ENCODE measurements at places on chromosomes 12 and 14. TPM values are rescaled to one million over a fixed set of nuclear protein-coding genes. Genes with fewer than 3 reads are reported as not detected.

GRCh38 chr12:115118177-115118724, 434.3 kb upstream of the TBX3 start:
- no peak for DNase-seq
- no peak overlapping the region for H3K4me3 ChIP-seq
- H3K27me3 ChIP-seq = no peaks in the 10 kb centered on the region
- H3K36me3 ChIP-seq = no peaks in the 10 kb centered on the region

DNA sequence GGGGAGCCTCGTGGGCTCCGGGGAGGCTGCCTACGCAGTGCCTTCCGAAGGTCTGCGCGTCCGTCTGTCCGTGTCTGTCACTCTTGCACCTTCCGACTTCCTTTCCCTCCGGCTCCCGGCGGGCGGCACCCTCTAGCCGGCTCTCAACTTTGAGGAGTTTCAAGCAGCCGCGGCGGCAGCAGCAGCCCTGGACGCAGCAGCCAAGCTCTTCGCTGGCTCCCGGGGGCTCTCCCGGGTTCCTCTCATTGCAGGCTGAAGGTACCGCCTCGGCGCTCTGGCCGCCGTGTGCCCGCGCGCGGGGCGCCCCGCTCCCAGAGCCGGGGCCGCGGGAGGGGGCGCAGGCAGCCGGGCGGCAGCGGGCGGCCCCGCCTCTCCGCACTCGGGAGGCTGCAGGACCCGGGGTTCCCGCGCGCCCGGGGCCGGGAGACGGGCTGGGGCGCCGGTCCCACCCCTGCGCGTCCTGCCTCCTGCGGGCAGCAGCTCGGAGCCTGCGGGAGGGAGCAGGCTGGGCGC, at the start of the genes AMIGO2 and PCED1B:
TSS of gene AMIGO2 (minus strand) at position 492 of the 513 bp plus-strand sequence. CDS start 957 bp downstream, outside the sequence.
TSS of gene PCED1B (plus strand) at position 154 of the 513 bp plus-strand sequence. CDS start 155,443 bp downstream, outside the sequence.
- peak; percentile 77 for DNase-seq
- H3K27me3 ChIP-seq = peaks cover 12% of the 10 kb centered on the region
- no peaks in the 10 kb centered on the region for H3K36me3 ChIP-seq
- peaks cover 48% of the 10 kb centered on the region for H3K4me1 ChIP-seq
- H3K4me3 ChIP-seq = peak within 1 kb of the TSS; percentile 62
- H3K27ac ChIP-seq = peak within 1 kb of the TSS; percentile 88

GRCh38 chr12:117440384-117440783, 79.0 kb upstream of the NOS1 start:
- H3K4me3 ChIP-seq = no peak overlapping the region
- H3K27ac ChIP-seq = no peak overlapping the region
- DNase-seq = no peak
- H3K27me3 ChIP-seq = no peaks in the 10 kb centered on the region

GRCh38 chr14:61638595-61639387, 56.5 kb upstream of the HIF1A start:
- H3K27me3 ChIP-seq = no peaks in the 10 kb centered on the region
- H3K4me1 ChIP-seq = peaks cover 16% of the 10 kb centered on the region
- no peak overlapping the region for H3K4me3 ChIP-seq
- peak overlapping the region; percentile 72 for H3K27ac ChIP-seq
- DNase-seq = peak; percentile 22

DNA sequence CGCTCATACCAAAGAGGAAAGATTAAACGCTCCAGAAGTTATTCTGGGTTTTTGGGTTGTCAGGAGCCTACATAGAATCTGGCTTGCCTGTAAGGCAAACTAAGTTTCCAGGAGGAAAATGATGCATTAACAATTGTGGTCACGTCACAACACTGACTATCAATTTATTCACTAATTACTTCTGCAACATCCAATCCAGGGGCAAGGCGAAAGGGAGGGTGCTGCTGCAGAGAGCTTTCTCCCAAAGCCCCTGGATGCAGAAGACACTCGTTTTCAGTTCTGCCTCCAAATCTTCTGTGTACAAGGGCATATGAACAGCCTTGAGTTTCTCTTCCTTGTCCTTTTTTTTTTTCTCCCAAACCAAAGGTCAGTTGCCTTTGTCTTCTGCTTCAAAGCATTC, 10.5 kb upstream of the SRRM4 start:
- no peak overlapping the region for H3K27ac ChIP-seq
- no peak overlapping the region for H3K4me3 ChIP-seq
- DNase-seq = no peak
- no peaks in the 10 kb centered on the region for H3K4me1 ChIP-seq

- no peaks in the 10 kb centered on the region for H3K36me3 ChIP-seq
- H3K27ac ChIP-seq = no peak overlapping the region
Measured at GRCh38 chr12:47797441-47797840, 22.3 kb downstream of the HDAC7 start.

The TMED10 gene
- total RNA-seq = 255 TPM

DNA sequence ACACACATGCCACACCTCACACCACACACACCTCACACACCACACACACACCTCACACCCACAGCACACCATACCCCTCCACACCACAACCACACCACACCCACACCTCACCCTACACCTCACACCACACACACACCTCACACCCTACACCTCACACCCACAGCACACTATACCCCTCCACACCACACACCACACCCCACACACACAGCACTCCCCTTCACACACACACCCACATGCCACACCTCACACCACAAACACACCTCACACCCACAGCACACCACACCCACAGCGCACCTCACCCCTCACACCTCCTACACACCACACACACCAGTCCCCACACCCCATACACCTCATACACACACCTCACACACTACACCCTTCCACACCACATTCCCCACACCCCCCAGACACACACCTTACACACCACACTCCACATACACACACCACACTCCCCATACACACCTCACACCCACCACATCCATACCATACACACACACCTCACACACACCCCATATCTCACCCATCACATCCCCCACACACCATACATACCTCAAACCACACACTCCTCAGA, 80.0 kb downstream of the ACTN1 start:
- H3K4me3 ChIP-seq = no peak overlapping the region
- no peak for DNase-seq
- H3K4me1 ChIP-seq = peaks cover 7% of the 10 kb centered on the region
- peak overlapping the region; percentile 85 for H3K27ac ChIP-seq
- H3K36me3 ChIP-seq = no peaks in the 10 kb centered on the region

- H3K4me1 ChIP-seq = no peaks in the 10 kb centered on the region
- H3K4me3 ChIP-seq = no peak overlapping the region
- no peaks in the 10 kb centered on the region for H3K36me3 ChIP-seq
- H3K27me3 ChIP-seq = no peaks in the 10 kb centered on the region
- DNase-seq = no peak
Measured at GRCh38 chr12:105466901-105467598, 136.6 kb downstream of the C12orf75 start.

DNA sequence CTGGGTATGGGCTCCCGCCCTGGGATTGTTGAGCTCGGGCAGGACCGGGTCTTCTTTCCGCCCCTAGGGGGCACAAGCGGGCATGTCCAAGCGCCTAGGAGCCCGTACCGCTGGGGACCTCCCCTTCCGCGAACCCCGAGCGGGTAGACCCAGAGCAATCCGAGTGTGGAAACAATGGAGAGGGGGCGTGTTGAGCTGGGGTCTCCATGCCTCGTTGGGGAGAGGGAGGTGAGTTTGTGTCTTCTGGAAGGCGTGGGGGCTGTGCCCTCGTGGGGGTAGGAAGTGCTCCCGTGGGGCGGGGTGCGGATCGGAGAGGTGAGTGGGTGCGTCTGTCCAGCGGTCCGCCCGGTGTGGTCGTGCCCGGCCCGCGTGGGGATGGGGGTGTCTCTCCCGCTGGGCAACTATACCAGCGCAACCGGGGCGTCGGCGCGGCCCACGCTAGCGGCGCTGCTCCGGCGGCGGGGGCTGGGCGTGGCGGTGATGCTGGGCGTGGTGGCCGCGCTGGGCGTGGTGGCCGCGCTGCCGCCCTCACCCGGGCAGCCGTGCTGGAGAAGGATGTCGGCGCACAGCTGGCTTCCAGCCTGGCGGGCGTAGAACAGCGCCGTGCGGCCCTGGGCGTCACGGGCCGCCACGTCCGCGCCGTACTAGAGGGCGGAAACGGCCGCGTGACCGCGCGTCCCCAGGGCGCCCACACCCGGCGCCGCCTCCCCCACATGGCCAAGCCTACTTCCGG, 12.2 kb downstream of the AGAP2 start:
- H3K4me1 ChIP-seq = peaks cover 17% of the 10 kb centered on the region
- DNase-seq = peak; percentile 87
- peak overlapping the region; percentile 2 for H3K4me3 ChIP-seq
- H3K27me3 ChIP-seq = peaks cover 23% of the 10 kb centered on the region
- no peaks in the 10 kb centered on the region for H3K36me3 ChIP-seq

Data from transverse colon (tissue), 4 donors.